CD8-positive, alpha-beta memory T cell (primary cell): ENCODE measurements at places on chromosomes 3 and 15.
A peak's percentile ranks its signal among the peaks of the same experiment; 100 is the strongest.

GRCh38 chr15:39997031-39997430, 42.0 kb downstream of the SRP14 start:
- DNase-seq: no peak

DNA sequence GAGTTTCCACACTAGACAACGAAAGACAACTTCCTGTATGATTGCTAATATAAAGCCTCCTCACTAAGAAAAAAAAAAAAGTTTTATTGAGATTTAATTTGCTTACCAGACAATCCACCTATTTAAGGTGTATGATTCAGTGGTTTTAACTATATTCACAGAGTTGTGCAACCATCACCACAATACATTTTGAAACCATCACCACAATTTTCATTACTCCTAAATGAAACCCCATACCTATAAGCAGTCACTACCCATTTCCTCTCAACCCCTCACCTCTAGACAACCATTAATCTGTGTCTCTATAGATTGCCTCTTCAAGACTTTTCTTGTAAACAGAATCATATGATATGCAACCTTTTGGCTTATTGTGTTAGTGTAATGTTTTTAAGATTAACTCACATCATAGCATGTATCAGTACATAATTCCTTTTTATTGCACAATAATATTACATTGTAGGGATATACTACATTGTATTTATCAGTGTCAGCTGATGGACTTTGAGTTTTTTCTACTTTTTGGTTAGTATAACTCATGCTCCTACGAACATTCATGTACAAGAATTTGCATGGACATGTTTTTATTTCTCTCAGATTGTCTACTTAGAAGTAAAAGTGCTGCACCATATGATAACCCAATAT, 339.7 kb downstream of the NLGN1 start:
- no peak for DNase-seq

DNA sequence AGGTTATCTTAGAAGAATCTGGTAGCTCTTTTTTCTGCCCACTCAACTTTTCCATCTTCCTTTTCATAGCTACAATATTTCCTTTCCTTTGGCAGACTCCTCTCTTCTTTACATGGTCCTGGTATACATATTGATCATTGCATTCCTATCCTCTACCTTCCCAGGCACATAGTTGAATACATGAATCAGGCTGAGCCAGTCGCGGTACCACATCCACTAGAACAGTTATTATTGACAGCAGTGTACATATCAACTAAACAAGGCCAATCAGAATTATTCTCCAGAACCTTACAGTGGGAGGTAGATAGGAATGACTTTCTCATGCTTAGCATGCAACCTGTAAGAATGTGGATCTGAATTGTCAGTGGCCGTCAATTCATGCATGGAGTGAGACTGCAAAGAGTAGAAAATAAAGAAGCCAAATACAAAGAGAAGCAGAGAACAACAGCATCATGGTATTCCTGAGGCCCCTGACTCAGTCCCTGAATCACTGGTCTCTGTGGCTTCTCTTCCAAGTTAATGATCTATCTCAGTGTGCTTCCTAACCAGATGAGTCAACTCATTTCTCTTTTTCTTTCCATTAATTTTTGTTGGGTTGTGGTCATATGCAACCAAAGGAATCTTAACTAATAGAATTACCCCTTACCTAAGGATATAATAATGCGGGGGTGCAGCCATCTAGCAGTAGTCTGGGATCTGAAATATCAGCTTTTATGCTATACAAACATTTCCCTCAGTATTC, 60.9 kb upstream of the DCBLD2 start:
- no peak for DNase-seq

DNA sequence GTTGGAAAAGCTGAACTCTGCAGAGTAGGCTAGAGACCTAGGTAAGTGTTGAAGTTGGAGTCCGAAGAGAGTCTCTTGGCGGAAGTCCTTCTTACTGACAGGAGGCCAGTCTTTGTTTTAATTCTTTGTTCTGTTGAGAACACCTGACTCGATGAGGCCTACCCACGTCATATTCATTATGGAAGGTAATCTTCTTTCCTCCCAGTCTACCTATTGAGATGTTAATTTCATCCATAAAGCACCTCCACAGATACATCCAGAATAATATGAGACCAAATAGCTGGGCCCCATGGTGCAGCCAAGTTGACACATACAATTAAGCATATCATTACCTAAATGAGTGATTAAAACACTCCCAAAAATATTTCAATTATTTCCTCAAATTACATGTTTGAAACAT, 515.5 kb downstream of the CADM2 start:
- DNase-seq: no peak

GRCh38 chr3:183868796-183869195, 15.9 kb downstream of the PARL start:
- no peak for DNase-seq

- DNase-seq: no peak
These were observed 120.7 kb upstream of the MRPL3 start for GRCh38 chr3:131623431-131623830.

- no peak for DNase-seq
These were observed 220.7 kb upstream of the GAP43 start for GRCh38 chr3:115402651-115403050.

DNA sequence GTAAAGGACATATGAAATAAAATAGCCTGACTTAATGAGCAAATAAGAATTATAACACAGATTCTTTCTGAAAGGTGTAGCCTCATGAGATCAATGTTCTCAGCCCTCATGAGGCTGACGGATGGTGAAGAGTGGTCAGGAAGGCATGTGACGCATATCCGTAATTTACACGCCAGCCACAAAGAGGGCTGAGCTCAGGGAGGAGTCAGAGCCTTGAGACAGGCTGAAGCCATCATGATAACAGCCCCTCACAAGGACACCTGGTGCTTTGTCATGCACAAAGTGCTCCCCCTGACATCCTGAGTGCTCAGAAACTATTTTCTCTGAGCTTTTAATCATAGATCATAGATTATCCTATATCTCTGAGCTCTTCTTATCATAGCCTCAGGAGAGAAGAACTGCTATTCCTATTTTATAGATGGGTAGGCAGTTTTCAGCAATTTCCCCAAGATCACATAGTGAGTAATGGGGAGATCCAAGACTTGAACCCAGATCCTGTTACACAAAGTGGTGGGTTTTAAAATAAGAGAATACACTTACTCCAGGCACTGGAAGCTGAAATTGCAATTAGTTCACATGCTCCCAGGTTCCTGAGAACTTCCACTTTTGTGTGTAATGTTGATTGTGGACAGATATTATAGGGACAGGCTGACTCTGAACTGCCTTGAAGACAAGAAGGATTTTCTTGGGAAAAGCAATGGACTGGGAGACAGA, 267.1 kb downstream of the RPLP1 start:
- DNase-seq: peak; percentile 62

DNA sequence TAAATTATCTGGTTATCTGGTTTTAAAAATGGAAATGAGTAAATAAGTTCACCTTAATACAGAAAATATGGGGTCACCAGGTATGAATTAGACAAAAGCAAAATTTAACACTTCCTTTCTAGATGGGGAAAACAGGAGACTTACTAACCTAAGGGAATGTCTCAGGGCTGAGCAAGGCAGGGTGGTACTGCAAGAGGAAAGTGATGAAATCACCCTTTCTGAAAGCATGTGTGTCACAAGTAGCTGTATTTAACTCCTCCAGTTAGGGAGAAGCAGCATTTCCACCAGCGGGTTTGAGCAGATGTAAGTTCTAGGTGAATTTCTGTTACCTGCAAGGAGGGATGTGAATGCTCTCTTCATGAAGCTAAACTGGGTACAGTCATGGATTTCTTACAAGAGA, 629.1 kb downstream of the MECOM start:
- no peak for DNase-seq

DNA sequence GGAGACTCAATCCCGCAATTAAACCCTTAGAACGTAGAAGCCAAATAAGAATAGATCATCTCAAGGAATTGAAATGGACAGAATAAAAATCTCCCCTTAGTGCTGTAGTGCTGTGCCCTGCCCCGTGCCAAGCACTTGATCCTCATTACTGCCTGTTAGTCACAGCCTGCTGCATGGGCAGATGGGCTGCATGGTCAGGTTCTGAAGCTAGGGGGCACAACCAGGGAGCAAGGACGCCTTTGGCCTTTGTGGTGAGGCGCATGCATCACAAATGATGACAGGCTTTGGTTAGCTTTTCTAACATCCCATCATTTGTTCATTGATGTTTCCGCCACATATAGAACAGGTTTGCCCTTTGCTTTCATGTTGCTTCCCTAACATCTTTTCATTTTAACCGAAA, 336.3 kb upstream of the ADAMTS9 start:
- DNase-seq: no peak

DNA sequence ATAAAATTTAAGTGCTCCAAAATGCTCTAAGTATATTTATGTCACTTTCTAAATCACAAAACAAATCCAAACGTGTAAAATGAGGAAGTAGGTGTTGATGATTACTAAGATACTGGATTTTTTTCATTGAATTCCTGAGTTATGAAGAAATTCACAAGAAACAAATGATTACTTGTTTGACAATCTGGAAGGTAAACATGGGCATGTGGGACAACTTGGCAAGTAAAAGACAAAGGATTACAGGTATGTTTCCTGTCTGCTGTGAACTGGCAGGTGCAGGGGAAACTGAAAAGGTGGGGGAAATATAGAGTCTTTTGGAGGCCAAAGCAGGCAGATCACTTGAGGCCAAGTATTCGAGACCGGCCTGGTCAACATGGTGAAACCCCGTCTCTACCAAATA, 252.7 kb upstream of the AZI2 start:
- DNase-seq: no peak

DNA sequence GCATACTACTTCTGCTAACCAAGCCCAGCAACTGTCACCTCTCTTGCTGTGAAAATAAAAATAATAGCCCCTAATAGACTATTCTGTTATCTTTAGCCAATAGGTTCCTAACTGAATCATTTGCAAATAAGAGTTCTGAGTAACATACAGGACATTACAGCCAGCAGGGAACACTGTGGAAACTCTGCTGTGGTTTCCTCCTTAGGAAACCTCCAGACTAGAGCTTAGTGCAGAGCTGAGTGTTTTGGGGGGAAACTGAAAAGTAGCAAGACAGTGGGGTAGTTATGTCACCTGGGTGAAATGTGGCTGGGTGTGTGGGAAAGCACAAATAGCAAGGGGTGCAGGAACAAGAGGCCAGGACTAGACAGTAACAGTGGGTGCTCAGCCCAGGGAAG, 32.4 kb downstream of the DZIP1L start:
- no peak for DNase-seq
